ENCODE measurements at places on chromosomes 1 and 21. TPM values are rescaled to one million over a fixed set of nuclear protein-coding genes. Genes with fewer than 3 reads are reported as not detected.
A peak's percentile ranks its signal among the peaks of the same experiment; 100 is the strongest.

Gene INSRR
- total RNA-seq: 0.33 TPM

Gene DDX20
- total RNA-seq: 17.8 TPM

Gene RPE65
- total RNA-seq: 0.24 TPM

Gene S100A14
- total RNA-seq: 137 TPM

Gene SEC16B
- 0.28 TPM for total RNA-seq

Gene PLPPR5
- total RNA-seq: 0.09 TPM

Gene CELA3B
- 0.09 TPM for total RNA-seq

DNA sequence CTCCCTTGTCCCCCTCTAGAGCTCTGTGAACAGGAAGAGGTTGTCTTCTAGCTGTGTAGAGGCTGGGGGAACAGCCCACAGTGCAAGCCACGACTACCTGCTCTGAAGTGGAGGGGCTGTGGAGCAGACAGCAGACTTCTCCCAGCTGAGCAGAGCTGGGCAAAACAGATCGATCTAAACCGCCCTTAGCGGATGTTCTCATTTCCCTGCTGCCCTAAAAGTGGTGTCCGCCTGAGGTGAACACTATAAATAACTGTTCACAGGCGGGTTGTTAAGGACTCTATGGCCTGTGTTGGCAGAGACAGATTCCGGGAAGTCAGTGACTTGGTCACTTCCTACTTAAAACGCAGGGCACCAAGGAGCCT, 203.2 kb downstream of the RHOU start:
- DNase-seq: peak; percentile 71

GRCh38 chr1:112057736-112058135, 68.3 kb upstream of the KCND3 start:
- no peak for DNase-seq

DNA sequence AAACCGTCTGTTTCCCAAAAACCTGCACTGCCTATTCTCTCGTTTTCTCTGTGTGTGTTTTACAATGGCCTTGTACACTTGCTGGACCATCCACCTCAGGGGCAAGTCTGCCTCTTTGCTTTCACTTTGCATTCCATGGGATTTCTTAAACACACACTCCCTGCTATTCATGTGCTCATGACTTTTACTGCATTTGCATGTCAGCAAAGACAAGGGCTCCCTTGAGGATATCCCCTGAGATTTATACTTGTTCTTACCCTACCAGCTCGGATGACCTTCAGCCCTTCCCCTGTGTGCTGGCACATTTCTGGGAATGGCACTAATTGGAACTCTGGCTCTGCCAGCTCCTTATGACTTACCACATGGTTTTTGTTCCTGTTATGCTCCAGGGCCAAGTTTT, 386.9 kb downstream of the AMY1C start:
- DNase-seq: no peak

- peak; percentile 11 for DNase-seq
Observed at GRCh38 chr1:183580281-183580682, 10.0 kb downstream of the NCF2 start.

- no peak for DNase-seq
Observed at GRCh38 chr1:67735806-67736627, 51.0 kb downstream of the GADD45A start.

DNA sequence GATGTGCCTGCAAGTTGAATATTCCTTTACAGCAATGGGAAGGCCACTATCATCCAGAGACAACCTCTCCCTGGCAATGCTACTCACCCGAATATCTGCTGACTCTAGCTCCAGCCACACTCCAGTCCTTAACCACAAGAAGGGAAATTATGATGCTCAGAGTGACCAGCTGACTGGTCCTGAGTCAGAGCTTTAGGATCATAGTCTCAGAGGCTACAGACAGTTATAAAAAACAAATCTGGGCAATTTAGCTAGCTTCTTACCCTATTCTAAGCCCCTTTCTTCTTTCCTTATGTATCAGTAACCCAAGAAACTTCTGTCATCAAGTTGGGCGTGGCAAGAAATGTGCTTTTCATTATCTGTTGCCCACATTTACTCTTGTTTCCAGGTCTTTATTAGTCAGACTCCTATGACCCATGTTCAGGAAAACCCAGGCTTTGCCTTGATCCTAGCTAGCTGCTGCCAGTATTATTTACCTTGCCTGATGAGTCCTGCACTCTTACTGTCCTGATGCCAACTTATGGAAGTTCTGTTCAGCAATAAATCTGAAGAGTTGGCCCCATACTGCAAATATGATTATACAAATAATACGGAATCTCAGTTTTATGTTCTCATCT, 207.0 kb downstream of the TTLL7 start:
- no peak for DNase-seq

- no peak for DNase-seq
Observed at GRCh38 chr1:89911191-89911991, 83.5 kb upstream of the ZNF326 start.

DNA sequence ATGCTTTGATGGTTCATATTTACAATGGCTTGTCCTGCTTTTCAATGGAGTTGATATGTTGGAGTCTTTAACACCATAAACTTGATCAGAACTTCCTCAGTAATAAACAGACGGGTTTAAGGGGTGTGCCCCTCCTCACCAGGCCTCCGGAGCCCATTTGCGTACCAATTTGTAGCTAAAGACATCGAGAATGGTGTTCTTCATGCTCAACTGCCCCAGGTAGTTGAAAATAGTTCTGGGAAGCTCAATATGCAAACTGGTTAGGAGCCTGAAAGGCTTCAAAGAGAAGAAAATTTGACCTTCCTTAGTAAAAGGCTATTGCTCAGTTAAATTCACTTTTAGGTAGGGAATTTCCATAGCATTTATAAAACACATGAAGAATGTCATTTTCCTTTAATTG, 68.1 kb upstream of the RRP15 start:
- DNase-seq: no peak
